Activated naive CD4-positive, alpha-beta T cell treated with anti-CD3 and anti-CD28 coated beads, Interleukin-2, amount 50 U/mL, for 16 hours (primary cell): ENCODE measurements at places on chromosomes 12 and 14.

GRCh38 chr12:109763201-109763841 is 49.7 kb downstream of the FAM222A start:
- no peak for DNase-seq

GRCh38 chr14:98900798-98901197 is 371.2 kb downstream of the BCL11B start:
- no peak for DNase-seq

DNA sequence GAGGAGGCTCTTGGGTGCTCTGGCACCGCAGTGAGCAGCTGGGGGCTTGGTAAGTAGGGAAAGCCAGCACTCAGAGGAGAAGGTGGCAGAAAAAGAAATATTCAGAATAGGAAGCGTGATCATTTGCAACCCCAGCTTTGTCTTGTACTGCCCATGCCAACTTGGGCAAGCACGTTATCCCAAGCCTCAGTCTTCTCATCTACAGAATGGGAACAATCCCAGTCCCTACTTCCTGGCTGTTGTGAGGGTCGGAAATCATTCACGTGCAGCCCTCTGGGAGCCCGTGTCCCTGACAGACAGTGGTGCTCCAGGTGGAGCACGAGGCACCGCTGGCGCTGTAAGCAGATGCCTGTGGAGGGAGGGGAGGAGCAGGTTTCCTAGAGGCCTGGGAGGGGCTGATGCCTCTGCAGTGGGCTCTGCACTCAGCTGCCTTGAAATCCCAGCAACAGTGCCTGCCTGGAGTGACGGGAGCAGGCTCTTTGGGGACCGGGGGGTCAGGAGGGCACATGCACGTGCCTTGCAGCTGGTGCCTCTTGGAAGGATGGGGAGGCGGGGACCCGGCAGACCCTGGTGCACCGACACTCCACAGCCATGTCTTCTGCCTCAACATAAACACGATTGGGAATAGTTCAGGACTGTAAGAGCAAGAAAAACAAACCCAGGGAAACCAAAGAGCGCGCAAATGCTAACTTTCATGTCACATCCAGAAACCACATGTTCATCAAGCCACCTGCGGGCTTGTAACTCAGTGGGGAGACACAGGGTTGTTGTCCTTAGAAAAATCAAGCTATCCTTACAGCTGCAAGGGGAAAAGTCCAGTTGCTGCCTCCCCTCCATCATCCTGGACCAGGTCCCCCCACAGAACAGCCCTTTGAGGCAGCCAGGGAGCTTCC is 86.5 kb upstream of the DIO3 start:
- DNase-seq: peak; percentile 8

GRCh38 chr12:64658892-64659481 is 48.7 kb downstream of the RASSF3 start:
- DNase-seq: no peak

DNA sequence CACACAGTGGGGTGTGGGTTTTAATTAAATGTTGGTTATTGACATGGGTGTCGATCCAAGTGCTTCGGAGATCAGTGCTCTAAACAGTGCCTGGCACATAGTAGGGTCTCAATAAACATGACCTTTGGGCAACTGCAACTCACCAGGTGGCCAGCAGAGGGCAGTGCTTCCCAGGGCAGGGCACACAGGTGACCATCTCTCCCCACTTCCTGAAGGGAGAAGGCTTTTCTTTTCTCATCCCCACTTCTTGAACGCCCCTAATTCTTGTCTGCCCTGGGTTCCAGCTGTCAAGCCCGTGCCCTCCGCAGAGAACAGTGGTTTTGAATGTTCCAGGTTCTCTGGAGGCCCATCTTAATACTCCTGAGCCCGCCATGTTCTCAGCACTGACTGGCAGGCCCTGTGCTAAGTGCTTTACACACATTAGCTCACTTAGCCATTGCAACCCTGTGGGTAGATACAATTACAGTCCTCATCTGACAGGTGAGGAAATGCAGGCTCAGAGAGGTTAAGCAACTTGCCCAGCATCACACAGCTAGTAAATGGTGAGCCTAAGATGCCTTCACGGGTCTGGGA is 16.3 kb downstream of the RAPGEF3 start:
- peak; percentile 72 for DNase-seq

GRCh38 chr14:50635141-50635540 is 33.0 kb downstream of the SAV1 start:
- DNase-seq: no peak

DNA sequence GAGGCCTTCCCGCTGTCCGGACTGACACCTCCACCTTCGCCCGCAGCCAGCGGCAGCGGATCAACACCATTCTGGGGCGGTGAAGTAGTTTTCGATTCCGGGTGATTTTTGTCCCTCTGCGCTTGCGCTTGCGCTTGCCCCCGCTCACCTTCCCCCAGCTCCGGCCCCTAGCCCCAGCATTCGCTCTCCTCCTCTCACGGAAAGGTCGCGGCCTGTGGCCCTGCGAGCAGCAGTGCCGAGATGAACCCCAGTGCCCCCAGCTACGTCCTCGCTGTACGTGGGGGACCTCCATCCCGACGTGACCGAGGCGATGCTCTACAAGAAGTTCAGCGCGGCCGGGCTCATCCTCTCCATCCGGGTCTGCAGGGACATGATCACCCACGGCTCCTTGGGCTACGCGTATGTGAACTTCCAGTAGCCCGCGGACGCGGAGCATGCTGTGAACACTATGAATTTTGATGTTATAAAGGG is 22.7 kb upstream of the SRGAP1 start:
- DNase-seq: no peak

DNA sequence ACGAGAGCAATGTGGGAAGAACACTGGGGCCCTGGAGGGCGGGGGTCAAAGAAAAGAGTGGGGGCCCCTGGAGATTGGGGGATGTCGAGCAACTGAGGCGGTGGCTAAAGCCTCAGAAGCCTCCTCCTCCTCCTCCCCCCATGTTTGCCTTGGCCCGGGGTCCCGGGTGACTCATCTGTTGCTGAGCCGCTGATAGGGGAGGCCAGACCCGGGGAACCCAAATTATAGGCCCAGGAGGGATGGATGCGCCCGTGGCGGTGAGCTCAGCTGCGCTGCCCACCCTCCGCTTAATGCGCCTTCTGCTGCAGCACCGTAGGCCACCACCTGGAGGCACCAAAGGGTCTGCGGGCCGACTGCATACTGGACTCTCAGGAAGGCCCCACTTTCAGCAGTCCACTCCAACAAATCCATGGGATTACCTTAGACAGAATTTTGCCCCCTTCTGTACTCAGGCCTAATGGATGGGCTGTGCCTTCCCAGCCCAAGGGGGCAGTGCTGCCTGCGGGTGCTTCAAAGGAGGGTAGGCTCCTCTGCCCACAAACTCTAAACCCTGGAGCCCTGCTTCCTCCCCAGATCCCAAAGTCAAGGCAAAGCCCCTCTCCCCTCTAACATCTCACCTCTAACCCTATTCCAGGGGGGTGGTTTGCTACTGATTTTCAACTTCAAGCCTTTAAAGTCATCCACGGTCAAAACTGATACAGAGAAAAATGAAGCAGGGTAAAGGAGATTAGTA is 2.6 kb upstream of the WNT10B start:
- DNase-seq: peak; percentile 38

GRCh38 chr12:45327823-45328383 is 112.0 kb downstream of the ANO6 start:
- no peak for DNase-seq

DNA sequence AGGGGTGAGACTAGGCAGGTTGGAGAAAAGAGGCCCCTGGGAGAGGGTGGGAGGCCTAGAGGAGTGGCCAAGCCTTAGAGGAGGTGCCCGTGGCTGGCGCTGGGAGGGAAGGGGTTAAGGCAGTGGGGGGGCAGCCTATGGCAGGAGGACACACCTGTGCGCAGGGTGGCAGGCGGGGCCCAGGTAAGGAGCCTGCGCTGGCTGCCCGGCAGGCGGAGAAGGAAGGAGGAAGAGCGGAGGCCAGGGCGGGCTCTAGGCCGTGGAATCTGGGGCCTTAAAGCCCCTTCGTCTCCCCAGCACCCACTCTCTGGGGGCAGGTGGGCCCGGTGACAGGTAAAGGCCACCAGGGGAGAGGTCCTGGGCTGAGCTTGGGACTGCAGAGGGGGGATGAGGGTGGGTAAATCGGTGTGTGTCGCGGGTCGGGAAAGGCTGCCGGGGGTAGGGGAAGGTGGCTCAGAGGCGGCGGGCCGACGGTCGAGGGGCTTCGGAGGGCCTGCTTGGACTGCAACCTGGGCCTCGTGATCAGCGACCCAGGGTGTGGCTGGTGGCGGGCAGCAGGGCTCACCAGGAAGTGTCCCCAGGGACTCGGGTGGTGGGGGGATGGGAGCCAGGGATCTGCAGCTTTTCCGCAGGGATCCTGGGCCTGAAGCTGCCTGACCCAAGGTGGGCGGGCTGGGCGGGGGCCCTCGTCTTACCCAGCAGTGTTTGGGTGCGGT is 7.3 kb downstream of the PHB2 start:
- DNase-seq: no peak

- DNase-seq: no peak
These were observed 408.8 kb downstream of the FUT8 start for GRCh38 chr14:65821224-65821753.

DNA sequence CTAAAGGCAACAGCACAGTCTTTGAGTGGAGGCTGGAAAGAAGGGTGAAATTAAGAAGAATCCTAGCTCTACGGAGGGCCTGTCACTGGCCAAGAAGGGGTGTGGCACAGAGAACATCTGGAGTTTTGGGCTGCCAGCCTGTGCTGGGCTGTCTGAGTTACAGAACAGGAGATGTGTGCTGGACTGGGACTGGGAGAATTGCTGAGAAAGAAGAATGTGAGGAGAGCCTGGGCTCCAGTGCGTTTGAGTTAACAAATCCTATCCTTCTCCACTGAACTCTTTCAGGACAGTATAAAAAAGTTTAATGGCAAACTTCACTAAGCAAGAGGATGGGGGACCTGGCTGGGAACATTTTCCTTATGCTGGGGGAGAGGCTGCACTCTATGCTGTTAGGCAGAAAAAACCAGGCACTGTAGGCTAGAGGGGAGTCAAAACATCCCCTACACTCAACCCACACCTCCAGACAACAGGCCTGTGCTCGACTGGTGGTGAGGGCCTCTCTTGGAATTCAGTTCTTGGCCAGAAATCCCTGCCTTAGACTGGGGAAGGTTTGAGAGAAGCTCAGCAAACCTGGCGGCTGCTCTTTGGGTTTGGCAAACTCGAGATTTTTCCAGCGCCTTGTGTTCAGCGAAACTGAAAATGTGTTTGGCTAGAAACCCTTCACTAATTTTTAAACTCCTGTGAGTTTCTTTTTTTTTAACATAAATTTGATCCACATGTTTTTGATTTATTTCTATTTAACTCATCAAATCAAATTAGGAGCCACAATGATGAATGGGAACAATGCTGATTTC is 217.3 kb downstream of the MON2 start:
- no peak for DNase-seq

DNA sequence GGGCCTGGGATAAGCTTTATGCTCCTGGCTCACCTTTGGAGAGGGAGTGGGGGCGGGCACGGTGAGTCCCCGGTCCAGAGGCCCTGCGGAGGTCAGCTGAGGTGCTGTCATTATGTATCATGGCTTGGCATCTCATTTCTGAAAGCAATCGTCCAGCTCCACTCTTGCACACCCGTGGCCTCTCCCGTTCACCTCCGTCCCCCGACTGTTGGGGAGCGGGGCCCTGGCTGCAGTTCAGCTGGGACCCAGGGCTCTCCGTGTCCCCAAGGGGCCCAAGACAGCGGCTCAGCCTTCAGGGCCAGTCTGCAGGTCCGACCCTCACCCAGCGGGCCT is 10.6 kb downstream of the BMP4 start:
- DNase-seq: no peak

DNA sequence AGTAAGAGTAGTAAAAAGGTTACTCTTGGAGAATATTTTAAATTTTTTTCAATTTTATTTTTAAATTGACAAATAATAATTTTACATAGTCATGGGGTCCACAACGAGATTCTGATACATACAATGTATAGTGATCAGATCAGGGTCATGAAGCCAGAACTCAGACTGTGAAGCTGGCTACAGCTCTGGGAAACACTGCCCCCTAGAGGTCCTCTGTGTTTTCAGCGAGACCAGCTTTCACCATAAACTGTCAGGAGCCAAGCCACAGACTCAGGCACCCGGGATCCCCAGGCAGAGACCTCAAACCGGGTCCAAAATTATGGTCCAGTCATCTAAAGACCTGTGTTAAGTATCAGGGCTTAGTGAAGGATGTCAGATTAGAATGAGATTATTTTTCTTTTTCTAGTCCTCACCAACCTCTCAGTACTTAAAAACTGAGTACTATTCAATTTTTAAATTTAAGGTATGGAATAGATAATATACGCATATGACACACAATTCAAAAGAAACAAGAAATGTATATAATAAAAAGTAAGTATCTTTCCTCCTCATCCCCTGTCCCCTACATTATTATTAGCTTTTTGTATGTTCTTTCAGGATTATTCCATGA is 397.1 kb downstream of the MDGA2 start:
- no peak for DNase-seq

DNA sequence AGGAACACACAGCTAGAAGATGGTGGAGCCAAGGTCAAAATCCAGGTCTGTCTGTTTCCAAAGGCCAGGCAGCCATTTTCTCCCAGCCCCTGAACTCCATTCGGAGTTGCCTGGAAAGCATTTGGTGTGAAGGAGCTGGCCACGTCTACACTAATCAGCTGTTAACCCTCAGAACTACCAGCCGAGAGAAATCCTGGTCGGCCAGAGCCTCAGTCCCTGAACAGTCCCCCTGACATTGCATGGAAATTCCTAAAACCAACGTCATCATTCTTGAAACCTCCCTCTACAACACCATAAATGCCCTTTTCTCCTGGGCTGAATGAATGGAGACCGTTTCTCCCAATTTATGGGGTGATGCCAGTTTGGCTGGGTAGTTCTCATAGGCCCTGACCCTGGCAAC is 245.6 kb downstream of the SLC41A2 start:
- DNase-seq: no peak

DNA sequence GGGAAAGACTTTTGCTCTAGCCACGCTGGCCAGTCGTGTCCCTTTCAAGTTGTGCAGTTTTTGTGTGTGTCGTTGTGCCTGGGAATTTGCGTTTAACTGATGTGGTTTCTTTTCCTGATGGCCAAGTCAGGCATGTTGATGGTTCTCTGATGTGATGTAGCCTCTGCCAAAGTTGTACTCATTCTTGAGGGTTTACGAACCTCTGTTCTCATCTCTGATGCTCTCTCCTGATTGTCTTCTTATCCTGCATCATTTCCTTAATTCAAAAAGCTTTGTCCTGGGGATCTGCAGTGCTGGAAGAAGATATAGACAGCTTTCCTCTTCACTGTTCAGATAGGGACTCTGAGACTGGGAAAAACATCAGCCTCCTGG is 25.4 kb downstream of the CD9 start:
- DNase-seq: no peak

DNA sequence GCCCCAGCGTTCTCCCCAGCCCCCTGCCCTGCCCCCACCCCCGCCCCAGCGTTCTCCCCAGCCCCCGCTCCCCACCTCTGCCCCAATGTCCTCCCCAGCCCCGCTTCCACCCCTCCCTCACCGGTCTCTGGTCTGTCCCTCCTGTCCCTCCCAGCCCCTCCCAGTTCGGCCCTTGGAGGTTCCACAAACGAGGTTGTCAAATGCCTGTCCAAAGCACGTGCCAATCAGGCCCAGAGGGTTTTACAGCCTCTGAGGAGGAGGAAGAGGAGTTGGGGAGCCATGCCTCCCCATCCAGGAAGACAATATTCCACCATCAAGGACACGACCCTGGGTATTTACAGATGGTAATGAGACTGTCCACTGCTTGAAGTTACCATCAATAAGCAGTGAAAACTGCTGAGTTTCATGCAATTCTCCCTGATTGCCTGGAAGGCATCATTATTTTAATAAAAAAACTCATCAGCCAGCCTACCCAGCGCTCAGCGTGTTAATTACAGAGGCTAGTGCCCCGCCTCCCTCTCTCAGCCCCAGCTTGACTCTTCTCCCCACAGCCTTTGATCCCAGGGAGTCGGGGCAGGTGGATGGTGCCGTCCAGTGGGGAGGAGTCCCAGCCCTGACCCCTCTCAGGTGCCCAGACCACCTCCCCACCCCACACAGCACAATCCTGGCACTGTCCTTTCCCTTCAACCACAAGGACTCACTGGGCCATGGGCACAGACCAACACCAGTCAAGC is 30.6 kb upstream of the C14orf180 start:
- no peak for DNase-seq
